ENCODE measurements at places on chromosomes 1 and 21.

- no peak for DNase-seq
Observed at GRCh38 chr1:206676499-206676898, 8.2 kb upstream of the MAPKAPK2 start.

- no peak for DNase-seq
Observed at GRCh38 chr1:229199261-229200243, 71.4 kb upstream of the RAB4A start.

DNA sequence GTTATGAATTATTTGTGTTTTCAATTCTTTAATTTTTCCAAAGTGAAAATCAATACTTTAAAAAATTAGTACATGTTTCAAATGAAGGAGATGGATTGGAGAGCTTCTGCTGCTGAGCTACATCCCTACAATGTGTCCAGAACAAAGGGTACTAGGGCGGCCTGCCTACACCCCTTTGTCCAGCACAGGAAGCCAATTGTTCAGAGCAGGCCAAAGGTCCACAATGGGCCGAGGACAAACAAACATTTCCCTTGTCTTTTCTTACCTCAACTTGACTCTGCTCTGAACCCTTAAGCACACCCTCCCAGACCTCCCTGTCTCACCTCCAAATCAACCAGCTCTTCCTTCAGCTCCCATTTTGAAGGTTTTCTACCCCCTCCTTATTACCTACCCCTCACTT is 39.4 kb upstream of the CAMK1G start:
- no peak for DNase-seq

GRCh38 chr1:245984390-245985155 is 522.5 kb downstream of the SMYD3 start:
- no peak for DNase-seq

- DNase-seq, result no peak
Observed at GRCh38 chr1:235725434-235725833, 75.8 kb upstream of the GNG4 start.

GRCh38 chr21:26637201-26637745 is 64.2 kb upstream of the CYYR1 start:
- DNase-seq, result no peak

DNA sequence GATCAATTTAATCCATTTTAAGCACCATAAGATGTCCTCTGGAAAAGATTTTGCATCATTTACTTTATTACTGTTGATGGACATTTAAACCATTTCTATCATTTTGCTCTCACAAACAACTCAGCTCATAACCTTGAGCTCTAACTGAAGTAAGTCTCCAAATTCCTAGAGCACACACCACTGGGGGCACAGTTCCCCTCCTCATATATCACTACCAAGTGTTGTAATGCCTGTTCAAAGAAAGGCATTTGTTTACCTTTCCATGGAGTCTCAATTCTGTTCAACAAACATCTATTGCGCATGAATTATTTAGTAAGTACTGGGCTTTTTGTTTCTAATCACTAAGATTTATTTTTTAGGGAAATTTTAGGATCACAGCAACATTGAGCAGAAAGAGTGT is 8.9 kb upstream of the OMA1 start:
- no peak for DNase-seq

DNA sequence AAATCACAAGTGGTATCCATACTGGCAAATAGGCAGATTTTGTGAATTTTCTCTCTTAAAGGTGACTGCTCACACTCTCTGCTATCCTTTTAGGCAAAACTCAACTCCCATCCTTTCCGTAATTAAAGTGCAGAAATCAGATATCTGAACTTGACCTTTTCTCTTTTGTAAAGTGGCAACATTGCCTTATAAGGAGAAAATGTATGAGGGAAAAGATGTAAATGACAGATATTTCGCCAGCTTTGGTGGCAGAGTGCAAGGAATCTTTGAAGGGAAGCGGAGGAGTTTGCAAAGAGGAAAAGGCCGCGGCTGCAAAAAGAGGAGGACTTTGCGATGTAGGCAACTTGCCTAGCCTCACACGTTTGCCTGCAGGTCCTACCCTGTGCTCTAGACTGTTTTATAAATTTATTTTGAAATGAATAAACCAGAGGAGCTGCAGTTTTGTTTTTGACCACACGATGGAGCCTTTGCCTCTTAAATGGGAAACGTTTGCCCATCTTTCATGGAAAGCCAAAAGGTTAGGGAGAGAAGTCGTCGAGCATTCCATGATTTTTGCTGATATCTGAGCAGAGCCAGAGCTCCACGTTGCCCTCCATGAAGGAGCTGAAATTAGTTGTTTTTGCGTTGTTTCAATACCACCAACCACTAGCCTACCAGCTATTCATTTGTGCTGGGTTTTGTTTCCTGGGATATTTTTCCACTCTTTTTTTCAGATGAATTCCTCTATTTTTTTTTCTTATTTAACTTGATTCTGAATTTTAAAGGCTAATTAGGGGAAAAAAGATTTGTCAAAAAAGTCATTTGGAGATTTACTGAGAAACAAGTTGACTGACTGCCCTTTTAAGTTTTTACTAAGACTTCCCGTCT is 242.3 kb downstream of the LMX1A start:
- peak; percentile 13 for DNase-seq

DNA sequence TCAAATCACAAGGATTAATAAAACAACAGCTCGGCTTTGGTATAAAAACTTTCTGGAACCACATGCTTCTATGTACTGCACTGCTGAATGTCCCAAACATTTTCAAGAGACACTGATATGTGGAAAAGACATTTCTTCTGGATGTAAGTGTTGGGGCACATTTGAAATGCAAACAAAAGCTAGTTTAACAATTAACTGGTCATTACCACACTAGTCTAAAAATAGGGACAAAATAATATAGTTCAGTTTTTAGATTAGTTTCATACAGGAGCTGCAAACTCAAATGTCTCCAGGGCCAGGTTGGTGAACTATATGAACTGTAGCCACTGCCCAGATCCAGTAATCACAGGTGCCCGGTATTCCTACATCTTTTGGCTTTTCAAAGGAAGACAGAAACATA is 3.2 kb downstream of the IL23R start:
- no peak for DNase-seq

- peak; percentile 74 for DNase-seq
Observed at GRCh38 chr1:150507912-150508864, at the start of gene ECM1. ECM1 (plus strand) TSS chr1:150508109; CDS start chr1:150508210, 101 bp downstream.

DNA sequence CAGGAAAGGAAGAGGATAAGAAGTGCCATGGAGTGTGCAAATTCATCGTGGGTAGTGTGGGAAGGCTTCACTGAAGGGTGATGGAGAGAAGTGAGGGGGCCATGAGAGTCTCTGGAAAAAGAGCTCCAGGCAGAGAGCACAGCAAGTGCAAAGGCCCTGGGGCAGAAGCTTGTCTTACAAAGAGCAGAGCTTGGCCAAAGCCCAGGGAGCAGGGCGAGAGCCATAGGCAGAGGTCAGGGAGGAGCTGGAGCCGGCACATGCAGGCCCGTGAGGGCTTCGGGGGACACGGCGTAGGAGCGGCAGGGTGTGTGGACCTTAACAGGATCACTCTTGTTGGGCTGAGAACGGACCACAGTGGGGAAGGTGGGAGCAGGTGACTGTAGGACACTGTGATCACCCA is 83.7 kb upstream of the EDN2 start:
- no peak for DNase-seq

GRCh38 chr1:184865831-184866230 is 108.5 kb downstream of the NIBAN1 start:
- DNase-seq, result no peak

DNA sequence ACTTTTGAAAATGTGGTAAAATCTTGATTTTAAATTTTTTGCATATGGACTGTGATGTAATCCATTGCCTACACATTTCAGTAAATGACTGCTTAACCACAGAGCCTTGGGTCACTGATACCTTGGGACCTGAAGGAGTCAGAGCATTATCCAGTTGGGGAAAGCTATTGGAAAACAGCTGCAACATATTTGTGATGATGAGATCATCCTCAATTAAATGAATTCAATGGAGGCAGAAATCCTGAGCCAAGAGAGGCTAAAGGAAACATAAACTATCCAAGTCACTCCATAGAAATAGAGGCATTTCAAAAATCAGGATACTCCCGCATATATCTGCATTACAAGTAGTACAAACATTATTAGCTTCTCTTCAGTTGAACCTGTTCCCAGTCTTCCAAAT is 99.8 kb upstream of the PRMT6 start:
- no peak for DNase-seq

- no peak for DNase-seq
Observed at GRCh38 chr1:27614625-27615344, 10.8 kb upstream of the AHDC1 start.

DNA sequence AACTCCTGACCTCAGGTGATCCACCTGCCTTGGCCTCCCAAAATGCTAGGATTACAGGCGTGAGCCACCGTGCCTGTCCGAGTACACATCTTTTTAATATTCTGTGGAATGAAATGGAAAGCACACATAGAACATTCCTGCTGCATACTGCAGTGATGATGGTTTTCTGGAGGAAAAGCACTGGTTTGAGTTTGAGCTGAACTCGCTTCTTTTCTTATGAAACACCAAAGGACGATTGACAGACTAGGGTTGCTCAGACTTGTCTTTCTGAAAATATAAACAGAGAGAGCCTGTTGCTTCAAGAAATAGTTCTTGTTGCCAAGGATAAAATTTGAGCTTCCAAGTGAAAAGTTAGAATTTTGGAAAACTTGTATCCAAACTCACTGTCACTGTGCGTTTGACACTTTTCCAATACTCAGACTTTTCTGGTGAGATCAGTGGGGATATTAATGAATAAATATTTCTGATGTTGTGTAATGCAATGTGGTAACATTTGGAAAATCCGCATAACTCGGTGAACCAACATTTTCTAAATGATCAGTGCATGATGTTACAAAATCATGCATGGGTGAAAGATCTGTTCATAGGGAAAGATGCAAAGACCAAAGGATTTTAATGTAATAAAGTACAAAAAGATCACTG is 15.0 kb upstream of the ERMAP start:
- no peak for DNase-seq

- no peak for DNase-seq
Observed at GRCh38 chr1:35441926-35442579, 115.2 kb downstream of the KIAA0319L start.

DNA sequence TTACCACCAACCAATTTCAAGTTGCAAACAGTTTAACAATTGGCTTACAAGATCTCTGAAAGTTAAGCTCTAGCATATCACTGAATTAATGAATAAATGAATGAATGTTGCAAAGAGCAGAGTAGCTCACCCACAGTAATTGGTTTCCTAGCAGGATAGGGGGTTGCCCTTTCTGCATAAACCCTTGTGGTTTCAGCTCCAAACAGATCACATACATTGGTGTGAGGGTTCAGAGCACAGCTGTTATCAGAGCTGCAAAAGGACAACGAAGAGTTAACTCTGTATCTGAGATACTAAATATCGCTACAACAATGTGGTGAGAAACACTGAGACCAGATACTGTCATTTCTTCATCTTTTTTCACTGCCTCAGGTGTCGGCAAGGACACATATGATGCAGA is 46.6 kb downstream of the NTNG1 start:
- DNase-seq, result no peak

- DNase-seq, result no peak
Observed at GRCh38 chr21:20570824-20571232, 427.4 kb upstream of the NCAM2 start.

DNA sequence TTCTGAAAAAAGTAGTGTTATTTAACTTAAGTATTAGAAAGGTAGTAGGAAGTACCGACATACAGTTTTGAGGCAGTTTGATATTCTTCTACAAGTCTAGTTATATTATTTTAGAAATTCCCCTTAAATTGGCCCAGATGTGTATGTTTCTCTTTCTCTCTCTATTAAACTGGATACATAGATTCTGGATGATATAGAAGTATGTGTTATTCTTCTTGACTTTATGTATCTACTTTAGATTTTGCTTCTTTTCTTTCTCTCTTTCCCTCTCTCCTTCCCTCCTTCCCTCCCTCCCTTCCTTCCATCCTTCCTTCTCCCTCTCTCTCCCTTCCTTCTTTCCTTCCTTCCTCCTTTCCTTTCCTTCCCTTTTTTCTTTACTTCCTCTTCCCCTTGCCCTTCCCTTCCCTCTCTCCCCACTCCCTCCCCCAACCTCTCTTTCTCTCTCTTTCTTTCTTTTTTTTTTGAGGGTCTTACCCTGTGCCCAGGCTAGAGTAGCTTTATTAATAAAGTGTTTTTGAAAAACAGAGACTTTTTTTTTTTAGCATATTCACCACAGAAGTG is 124.3 kb downstream of the OSBPL9 start:
- no peak for DNase-seq

DNA sequence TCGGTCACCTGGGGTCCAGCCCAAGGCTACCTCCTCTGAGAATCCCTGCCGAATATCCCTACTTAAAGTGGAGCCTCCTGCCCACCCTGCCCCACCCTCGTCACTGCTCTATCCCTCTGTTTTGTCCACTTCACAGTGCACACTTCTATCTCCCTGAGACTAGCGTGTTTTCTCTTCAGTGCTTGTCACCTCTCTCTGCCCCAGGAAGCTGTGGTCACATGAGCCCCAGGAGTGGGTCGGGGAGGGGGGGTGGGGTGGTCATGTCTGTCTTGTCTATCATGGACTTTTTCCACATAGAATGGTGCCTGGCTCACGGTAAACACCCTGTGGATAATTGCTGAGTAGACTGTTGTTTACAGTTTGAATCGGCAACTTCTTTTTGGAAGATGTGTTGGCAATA is 673.6 kb downstream of the PTPRU start:
- no peak for DNase-seq

- DNase-seq, result no peak
Observed at GRCh38 chr1:59295618-59296017, 1.3 kb upstream of the FGGY start.

GRCh38 chr1:51351907-51352306 is 21.5 kb upstream of the TTC39A start:
- DNase-seq, result no peak

GRCh38 chr1:179205284-179205683 is 24.2 kb downstream of the ABL2 start:
- DNase-seq, result no peak

DNA sequence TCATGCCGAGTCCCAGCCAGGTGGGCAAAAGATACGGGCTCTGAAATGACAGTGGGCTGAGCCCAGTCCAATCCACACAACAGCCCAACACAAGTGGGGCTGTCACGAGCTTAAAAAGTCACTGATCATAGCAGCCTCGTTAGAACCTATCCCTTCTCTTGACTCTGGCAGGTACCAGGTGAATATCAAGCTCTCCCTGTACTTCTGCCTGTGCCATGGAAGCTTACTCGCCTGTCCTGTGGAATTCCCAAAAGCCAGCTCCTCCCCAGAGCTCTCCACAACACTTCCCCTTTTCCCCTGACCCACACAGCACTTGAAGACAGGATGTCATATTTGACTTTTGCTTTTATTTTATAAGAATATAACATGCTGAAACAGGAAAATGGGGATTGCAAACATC is 5.9 kb downstream of the RGS16 start:
- no peak for DNase-seq

GRCh38 chr1:155226188-155226909 is 17.9 kb downstream of the MTX1 start:
- peak; percentile 54 for DNase-seq

Measured in HTR-8/SVneo (cell line).